ENCODE measurements at places on chromosomes 2 and 18. TPM values are rescaled to one million over a fixed set of nuclear protein-coding genes. Genes with fewer than 3 reads are reported as not detected.

DNA sequence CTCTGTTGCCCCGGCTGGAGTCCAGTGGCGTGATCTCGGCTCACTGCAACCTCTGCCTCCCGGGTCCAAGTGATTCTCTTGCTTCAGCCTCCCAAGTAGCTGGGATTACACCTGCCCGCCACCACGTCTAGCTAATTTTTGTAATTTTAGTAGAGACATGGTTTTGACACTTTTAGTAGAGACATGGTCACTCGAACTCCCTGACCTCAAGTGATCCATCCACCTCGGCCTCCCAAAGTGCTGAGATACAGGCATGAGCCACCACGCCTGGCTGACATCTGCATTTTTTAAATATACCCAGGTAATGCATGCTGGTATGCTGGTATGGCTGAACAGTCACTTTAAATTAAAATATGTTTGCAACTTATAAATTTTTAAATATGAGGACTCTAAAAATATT is 91.9 kb downstream of the EPB41L3 start:
- H3K27me3 ChIP-seq: no peaks in the 10 kb centered on the region
- no peaks in the 10 kb centered on the region for H3K36me3 ChIP-seq
- DNase-seq: no peak
- no peak overlapping the region for H3K27ac ChIP-seq
- H3K4me1 ChIP-seq: no peaks in the 10 kb centered on the region

GRCh38 chr2:136162438-136162837 is 44.5 kb upstream of the CXCR4 start:
- H3K4me3 ChIP-seq: no peak overlapping the region
- H3K27me3 ChIP-seq: no peaks in the 10 kb centered on the region
- H3K36me3 ChIP-seq: no peaks in the 10 kb centered on the region
- DNase-seq: no peak
- no peak overlapping the region for H3K27ac ChIP-seq
- H3K4me1 ChIP-seq: no peaks in the 10 kb centered on the region

DNA sequence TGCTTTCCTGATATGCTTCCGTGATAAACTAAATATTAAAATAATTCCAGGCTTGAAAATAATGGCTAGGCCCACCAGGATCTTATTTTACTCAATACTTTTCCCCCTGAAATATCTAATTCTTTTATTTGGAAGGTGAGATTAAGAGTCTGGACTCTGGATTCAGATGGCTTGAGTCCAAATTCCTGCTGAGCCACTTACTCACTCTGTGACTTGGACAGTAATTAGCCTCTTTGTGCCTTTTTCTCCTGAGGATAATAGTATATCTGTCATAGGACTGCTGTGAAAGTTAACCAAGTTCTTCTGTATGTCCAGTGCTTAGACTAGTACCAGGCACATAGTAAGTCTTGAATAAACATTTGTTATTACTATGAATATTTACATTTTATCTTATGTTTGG is 127.3 kb upstream of the ERBB4 start:
- peaks cover 4% of the 10 kb centered on the region for H3K4me1 ChIP-seq
- H3K4me3 ChIP-seq: no peak overlapping the region
- H3K27me3 ChIP-seq: no peaks in the 10 kb centered on the region
- no peak overlapping the region for H3K27ac ChIP-seq
- H3K36me3 ChIP-seq: no peaks in the 10 kb centered on the region

- no peak for DNase-seq
- no peaks in the 10 kb centered on the region for H3K4me1 ChIP-seq
- H3K27me3 ChIP-seq: no peaks in the 10 kb centered on the region
- no peak overlapping the region for H3K4me3 ChIP-seq
- H3K27ac ChIP-seq: no peak overlapping the region
These were observed 76.6 kb upstream of the BZW1 start for GRCh38 chr2:200735061-200735460.

DNA sequence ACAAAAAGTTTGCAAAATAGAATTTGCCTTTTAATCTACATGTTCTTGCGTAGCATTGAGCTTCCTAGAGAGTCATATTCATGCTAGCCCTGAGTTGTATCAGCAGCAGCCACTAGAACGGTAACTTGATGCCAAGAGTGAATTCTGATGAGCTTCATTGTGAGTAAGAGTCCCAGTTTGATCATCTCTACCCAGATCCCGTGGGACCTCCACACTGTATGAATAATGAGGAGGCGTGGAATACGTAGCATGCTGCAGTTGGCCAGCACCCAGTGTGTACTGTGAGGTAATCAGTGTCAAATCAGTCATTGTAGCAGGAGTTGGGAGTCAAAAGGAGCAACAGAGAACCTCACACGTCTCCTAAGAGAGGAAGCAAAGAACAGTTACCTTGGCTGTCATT is 197.9 kb downstream of the NEDD4L start:
- DNase-seq: peak; percentile 72
- no peaks in the 10 kb centered on the region for H3K36me3 ChIP-seq
- H3K4me3 ChIP-seq: no peak overlapping the region
- H3K27ac ChIP-seq: no peak overlapping the region
- no peaks in the 10 kb centered on the region for H3K27me3 ChIP-seq

- no peak overlapping the region for H3K27ac ChIP-seq
- no peaks in the 10 kb centered on the region for H3K27me3 ChIP-seq
- H3K36me3 ChIP-seq: no peaks in the 10 kb centered on the region
- H3K4me3 ChIP-seq: peak overlapping the region; percentile 55
These were observed 863 bp downstream of the CSRNP3 start for GRCh38 chr2:165470361-165470760.

- H3K36me3 ChIP-seq: no peaks in the 10 kb centered on the region
- no peaks in the 10 kb centered on the region for H3K27me3 ChIP-seq
- no peaks in the 10 kb centered on the region for H3K4me1 ChIP-seq
- H3K4me3 ChIP-seq: no peak overlapping the region
- no peak overlapping the region for H3K27ac ChIP-seq
These were observed 8.8 kb downstream of the C2orf92 start for GRCh38 chr2:97678298-97678697.

DNA sequence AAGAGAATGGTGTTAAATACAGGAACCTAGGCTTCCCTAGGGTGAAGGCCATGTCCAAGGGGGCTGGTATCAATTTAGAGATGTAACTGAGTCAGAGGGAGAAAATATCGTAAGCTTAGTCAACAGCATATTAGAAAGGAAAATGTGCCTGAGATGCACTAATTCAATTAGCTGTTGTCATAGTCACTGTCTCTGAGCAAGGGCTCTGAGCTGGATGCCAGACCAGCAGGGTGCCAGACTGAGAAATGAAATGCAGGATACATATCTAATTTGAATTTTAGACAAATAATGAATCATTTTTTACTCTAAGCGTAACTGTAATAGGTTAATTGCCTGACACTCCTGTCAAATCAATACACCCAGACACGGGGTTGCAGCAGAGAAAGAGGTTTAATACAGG is 11.4 kb upstream of the SLC35F6 start:
- peaks cover 4% of the 10 kb centered on the region for H3K4me1 ChIP-seq
- DNase-seq: no peak
- no peaks in the 10 kb centered on the region for H3K27me3 ChIP-seq
- H3K27ac ChIP-seq: no peak overlapping the region

DNA sequence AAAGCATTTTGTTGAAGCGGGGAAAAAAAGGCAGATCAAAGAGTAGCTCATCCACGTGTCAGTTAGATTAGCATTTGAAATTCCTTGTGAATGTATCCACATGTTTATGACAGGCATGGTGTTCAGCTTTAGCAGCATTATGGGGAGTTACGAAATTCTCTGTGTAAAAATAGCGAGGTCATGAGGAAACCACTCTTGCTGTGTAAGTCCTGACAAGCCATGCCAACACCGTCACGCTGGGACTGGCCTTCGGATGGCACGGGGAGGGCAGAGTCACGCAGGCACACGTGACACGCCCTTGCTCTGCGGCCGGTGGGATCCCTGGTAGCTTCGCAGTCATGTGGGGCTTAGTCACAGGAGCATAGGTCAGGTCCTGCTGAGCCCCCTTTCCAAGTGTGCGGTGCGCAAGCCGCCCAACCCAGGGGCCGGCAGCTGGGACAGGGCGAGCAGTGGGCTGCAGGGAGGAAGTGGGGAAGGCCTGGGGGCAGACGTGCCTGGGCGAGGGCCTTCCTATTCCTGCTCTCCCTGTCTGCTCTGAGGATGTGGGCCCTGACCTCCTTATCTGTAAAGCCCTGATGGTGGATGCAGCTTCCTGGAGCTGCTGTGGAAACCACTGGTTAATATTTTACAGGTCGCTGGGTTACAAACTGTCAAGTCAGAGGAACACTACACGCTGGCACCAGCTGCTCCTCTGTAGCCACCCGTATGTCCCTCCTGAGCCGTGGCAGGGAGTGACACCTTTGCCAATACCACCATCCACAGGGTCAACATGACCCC is 18.0 kb downstream of the MBP start:
- H3K27me3 ChIP-seq: no peaks in the 10 kb centered on the region
- peak overlapping the region; percentile 65 for H3K27ac ChIP-seq
- no peak for DNase-seq
- H3K4me1 ChIP-seq: peaks cover 17% of the 10 kb centered on the region
- no peaks in the 10 kb centered on the region for H3K36me3 ChIP-seq
- H3K4me3 ChIP-seq: no peak overlapping the region

DNA sequence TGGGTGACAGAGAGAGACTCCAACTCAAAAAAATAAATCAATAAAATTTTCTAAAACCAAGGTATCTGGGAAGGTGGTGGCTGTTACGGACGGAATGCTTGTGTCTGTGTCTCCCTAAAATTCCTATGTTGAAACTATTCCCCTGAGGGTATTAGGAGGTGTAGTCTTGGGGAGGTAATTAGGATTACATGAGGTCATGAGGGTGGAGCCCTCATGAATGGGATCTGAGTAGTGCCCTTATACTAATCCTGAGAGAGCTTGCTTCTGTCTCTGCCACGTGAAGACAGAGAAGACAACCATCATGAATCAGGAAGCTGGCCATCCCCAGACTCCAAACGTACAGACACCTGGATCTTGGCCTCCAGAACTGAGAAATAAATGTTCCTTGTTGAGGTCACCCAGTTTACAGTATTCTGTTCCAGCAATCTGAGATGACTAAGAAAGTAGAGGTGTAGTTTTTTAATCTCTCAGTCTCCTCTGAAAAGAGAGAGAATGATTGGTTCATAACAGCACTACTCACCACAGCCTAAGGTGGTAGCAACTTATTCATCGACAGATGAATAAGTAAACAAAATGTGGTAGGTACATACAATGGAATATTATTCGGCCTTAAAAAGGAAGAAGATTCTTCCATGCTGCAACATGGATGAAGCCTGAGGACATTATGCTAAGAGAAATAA is 38.4 kb downstream of the TGFBRAP1 start:
- peaks cover 97% of the 10 kb centered on the region for H3K36me3 ChIP-seq
- H3K4me3 ChIP-seq: no peak overlapping the region
- DNase-seq: no peak

DNA sequence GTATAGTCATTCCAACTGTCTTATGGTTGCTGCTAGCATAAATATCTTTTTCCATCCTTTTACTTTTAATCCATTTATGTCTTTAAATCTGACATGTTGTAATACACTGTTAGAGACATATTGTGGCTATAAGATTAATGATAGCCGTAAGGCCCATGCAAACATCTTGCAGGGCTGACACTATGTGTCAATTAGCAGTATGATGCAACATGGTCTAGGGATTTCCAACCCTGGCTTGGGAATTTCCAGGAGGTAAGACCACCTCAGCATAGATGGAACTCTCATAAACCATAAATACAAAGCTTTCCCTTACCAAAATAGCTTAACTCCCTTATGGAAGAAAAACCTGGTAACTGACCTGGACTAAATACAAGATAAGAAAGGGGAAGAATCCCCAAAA is 16.5 kb downstream of the SCLY start:
- DNase-seq: no peak
- H3K4me3 ChIP-seq: no peak overlapping the region
- no peaks in the 10 kb centered on the region for H3K27me3 ChIP-seq
- H3K27ac ChIP-seq: no peak overlapping the region

DNA sequence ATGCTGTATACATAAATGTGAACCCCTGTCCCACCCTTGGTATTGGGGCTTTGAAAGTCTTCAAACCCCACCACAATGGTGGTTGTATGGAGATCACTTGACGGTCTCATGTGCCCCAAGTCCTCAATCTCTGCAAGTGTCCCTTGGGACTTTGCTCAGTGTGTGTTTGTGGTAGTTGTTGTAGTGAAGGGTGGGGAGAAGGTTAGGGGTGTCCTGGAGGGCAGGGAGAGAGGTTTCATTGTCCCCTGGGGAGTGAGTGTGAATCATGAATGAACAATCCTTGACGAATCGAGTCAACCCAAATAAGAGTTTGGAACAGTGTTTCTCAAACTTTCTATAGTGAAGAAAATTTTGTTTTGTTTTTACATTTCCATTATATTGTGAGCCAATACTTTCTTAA is 28.1 kb downstream of the COL4A3 start:
- no peak overlapping the region for H3K27ac ChIP-seq
- no peak for DNase-seq
- H3K36me3 ChIP-seq: no peaks in the 10 kb centered on the region
- no peaks in the 10 kb centered on the region for H3K4me1 ChIP-seq

DNA sequence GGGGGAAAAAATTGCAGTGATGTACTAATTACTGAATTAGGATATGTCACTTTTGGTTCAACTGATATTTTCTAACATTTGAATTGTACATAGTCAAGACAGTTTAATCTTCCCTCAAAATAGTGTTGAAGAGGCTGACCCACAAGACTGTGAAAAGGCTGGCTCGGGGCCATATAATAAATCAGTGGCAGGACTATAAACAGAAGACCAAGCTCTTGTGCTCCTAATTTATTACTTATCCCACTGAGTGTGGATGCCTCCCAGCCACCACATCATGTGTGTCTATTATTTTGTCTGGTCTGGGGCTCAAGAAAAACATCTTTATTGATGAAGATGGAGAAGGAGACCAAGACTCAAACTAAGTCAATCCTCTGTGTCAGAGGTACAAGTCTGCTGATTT is 64.4 kb downstream of the PLEKHM3 start:
- H3K36me3 ChIP-seq: no peaks in the 10 kb centered on the region
- H3K27ac ChIP-seq: no peak overlapping the region
- H3K27me3 ChIP-seq: no peaks in the 10 kb centered on the region
- no peak for DNase-seq
- peaks cover 7% of the 10 kb centered on the region for H3K4me1 ChIP-seq

DNA sequence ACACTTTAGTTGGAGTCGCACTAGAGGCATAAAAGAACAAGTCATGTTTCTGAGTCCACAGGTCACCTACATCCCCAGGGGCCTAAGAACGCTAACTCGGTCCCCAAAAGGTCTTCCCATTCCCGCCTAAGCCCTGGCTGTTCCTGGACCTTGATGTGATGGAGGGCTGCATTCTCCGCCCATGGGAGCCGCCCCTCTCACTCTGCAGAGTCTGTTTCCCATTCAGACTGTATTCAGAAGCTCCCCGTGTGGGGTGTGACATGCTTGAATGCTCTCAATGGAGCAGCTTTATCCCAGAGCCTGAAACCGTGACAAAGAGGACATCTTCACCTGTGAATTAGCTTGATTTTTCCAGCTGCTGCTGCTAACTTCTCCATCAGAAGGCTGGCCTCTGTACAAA is 319.0 kb upstream of the KLHL29 start:
- DNase-seq: peak; percentile 88
- H3K27ac ChIP-seq: no peak overlapping the region
- no peak overlapping the region for H3K4me3 ChIP-seq
- H3K27me3 ChIP-seq: no peaks in the 10 kb centered on the region
- H3K4me1 ChIP-seq: no peaks in the 10 kb centered on the region

- no peaks in the 10 kb centered on the region for H3K4me1 ChIP-seq
- H3K27ac ChIP-seq: no peak overlapping the region
- H3K4me3 ChIP-seq: peak overlapping the region; percentile 22
These were observed 327.6 kb downstream of the NCKAP5 start for GRCh38 chr2:133240491-133241223.

Gene MYOM1
- 13.3 TPM for total RNA-seq

Gene INHBB
- total RNA-seq: 9.8 TPM

Gene DSG3
- not detected for total RNA-seq

Gene TANC1
- 54.0 TPM for total RNA-seq

Gene RPL31
- total RNA-seq: 1,376 TPM

All from esophagus muscularis mucosa (tissue), 4 donors.